ENCODE measurements at places on chromosomes 3 and 15.

- DNase-seq = no peak
Measured at GRCh38 chr15:80606511-80607071, 88.5 kb upstream of the ABHD17C start.

DNA sequence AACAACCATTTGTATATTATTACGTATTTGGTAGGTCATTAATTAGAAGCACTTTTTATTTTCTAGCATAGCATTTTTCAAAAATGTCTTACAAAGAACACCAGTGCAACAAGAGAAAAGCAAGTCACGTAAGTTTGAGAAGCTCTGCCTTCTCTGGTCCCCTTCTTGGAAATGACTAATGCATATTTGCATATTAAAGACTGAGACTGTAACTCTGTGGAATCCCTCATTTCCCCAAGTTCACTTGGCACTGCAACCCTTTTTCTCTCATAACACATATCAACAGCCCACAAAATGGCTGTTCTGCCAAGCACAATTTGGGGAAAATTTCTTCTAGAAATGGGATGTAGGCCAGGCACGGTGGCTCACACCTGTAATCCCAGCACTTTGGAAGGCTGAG lies 176.3 kb downstream of the ERC2 start:
- DNase-seq = no peak

GRCh38 chr3:18079739-18080138 lies 337.3 kb upstream of the TBC1D5 start:
- DNase-seq = no peak

- DNase-seq = no peak
Measured at GRCh38 chr3:70813311-70813710, 500.9 kb upstream of the MDFIC2 start.

DNA sequence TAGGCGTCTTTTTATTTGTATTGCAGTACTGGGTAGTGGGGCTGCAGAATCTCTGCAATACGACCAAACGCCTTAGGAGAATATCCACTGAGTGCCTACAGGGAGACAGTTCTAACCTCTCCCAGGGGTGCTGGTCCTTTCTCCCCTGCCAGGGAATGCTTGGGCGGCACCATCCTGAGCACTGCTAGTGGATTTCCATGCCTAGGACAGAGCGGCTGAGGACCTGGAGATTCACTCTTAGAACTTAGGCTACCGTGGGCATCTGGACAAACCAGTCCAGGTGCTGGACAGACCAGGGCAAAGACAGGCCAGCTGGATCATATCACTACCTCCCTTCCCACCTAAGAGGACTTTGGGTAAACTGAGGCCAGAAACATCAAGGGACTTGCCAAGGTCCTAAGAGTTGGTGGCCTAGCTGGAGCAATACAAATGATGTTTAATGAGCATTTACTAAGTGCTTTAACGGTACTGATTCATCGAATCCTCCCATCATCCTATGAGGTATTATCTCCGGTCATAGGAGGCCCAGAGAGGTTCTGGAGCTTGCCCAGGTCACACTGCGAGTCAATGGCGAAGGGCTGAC lies 902 bp downstream of the TMEM44 start:
- DNase-seq = no peak

DNA sequence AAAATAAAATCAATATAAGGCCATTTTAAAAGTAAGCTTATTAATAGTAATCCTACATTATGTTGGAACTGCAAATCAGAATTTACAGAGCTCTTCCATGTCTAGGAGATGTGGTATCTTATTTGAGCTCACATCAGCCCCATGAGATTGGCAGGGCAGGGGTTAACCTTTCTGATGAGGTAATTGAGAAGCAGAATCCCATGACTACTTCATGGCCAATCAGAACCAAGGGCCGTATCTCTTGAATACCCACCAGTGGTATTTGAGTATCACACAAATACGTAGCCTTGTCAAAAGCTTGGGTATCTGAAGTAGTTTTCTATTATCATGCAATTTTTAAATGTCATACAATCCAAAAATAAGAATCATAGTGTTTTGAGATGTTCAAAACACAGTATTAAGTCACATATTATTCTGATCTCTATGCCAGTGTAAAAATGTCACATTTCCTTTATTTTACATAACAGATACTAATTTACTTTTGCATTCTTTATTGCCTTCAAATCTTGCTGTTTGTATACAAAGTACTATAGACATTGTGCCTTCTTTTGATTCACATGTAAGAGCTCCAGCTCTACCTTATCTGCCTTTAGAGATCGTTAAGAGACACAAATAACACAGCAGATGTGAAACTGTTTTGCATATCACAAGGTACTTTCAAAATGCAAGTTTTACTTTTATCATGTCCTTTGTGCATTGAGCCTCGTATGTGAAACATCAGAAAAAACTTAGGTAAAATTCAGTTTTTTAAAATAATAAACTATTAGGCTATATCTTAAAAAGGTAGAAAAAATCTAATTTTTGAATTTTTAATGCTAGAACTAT lies 251.7 kb upstream of the GOLGA6L4 start:
- no peak for DNase-seq

- DNase-seq = no peak
Measured at GRCh38 chr15:36879568-36880222, 220.7 kb downstream of the MEIS2 start.

DNA sequence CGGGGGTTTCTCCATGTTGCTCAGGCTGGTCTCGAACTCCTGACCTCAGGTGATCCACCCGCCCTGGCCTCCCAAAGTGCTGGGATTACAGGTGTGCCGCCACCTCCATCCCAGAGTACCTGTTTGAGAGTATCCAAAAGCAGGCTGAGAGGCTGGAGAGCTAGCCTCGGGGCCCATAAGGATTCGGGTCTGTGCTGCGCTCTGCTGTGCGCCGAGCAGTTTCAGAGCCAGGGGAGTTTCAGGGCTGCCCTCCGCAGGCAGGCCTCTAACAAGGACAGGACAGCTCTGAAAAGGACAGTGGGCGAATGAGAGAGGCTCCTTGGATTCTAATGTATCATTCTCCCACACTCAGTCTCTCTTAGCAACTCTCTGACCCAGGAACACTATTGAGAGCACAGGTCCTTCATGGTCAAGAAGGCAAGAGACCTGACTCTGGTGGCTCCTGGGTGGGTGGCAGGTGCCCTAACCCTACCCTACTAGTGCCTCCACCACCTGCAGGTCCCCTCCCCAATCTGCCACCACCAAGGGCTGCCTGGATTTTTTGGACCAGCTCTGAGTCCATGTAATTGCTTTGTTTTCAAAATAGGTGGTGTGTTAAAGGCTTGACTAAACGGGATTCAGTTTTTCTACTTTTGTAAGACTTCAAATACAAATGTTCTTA lies 27.8 kb downstream of the MAGEF1 start:
- DNase-seq = no peak

DNA sequence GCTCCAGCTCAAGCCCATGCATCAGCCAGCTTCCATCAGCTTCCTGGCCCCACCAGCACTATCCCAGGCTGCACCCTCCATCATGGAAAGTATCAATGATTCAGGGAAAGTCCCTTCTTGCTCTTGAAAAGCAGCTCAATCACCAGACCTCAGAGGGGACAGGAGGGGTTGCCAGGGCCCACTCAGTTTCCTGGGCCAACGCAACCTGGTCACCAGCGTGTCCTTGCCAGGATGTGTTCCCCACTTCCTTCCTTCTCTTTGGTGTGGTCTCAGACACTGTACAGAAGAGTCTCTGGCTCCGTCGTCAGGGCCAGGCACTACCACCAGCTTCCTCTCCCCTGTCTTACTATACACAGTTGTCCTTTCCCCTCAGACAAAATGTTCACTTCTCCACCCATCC lies 3.0 kb downstream of the HDC start:
- DNase-seq = no peak

GRCh38 chr3:71962561-71963240 lies 177.8 kb upstream of the PROK2 start:
- no peak for DNase-seq

DNA sequence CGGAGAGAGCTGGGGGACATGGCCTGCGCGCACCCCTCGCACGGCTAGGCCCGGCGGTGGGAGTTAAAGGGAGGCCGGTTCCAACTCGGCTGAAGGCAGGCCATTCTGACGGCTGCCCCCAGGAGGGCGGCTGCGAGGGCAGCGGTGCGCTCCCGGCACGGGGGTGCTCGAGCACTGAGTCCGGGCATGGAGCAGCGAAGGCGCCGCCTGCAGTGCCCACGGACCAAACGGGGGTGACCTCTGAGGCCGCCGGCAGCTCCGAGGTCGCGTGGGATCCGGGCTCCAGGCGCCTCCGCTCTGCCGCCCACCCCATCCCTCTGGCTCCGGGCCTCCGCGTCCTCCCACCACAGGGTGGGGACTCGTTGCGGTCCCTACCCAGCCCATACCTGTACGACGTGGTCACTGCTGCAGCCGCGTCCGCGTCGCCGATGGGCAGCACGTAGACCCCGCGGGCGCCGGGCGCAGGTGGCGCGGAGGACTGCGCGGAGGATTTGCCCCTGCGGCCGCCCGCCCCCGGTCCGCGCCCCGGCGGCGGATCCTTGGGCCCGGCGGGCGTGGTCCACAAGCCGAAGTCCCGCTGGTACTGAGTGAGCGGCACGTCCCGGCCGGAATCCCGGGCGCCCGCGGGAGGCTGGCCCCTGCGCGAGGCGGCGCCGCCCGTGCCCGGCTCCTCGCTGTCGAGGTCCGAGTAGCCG lies 469 bp downstream of the MAP6D1 start:
- no peak for DNase-seq
